ENCODE measurements at places on chromosomes 5 and 9. TPM values are rescaled to one million over a fixed set of nuclear protein-coding genes. Genes with fewer than 3 reads are reported as not detected.
A peak's percentile ranks its signal among the peaks of the same experiment; 100 is the strongest.

DNA sequence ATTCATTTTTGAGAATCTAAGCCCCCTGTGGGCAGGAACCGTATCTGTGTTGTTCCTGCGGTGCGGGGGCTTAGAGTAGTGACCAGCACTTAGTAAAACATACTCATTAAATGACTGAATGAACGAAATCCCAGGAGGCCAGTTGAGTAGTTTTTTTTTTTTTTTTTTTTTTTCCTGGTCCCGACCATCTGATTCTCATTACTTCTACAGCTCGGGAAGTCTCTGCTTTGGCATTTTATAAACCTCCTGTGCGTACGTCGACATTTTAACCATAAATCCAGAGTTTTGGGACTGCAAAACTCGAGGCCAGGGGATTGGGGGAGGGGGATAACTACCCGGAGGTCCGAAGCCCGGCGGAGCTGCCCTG lies 31.5 kb upstream of the SPRY4 start:
- H3K4me3 ChIP-seq: peak overlapping the region; percentile 42
- no peaks in the 10 kb centered on the region for H3K36me3 ChIP-seq
- no peaks in the 10 kb centered on the region for H3K27me3 ChIP-seq
- peaks cover 13% of the 10 kb centered on the region for H3K4me1 ChIP-seq
- peak overlapping the region; percentile 98 for H3K27ac ChIP-seq

DNA sequence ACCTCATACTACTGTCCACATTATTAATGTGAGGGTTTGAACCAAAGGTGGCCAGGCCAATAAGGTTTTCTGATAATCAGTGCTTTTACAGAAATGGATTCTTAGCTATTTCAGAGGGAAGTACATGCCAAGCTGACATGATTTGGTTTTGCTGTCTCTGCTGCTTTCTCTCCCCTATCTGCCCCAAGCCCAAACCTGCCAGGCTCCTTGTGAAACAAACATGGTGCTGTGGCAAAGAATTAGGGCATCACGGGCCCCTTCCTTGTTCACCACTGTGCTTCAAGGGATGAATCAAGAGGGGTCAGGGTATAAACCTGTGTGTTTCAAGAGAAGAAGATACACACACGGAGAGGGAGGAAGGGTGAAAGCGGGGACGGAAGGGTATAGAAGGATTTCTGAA lies 41.3 kb upstream of the SMU1 start:
- H3K4me3 ChIP-seq: no peak overlapping the region
- DNase-seq: no peak
- H3K27ac ChIP-seq: no peak overlapping the region
- no peaks in the 10 kb centered on the region for H3K4me1 ChIP-seq
- H3K36me3 ChIP-seq: no peaks in the 10 kb centered on the region

DNA sequence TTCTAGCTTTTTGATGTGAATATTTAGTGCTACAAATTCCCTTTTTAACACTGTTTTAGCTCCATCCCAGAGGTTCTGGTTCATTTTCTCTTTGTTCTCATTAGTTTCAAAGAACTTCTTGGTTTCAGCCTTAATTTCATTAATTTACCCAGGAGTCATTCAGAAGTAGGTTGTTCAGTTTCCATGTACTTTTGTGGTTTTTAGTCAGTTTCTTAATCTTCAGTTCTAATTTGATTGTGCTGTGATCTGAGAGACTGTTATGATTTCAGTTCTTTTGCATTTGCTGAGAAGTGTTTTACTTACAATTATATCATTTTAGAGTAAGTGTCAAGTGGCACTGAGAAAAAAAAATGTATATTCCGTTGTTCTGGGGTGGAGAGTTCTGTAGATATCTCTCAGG lies 240.1 kb upstream of the RASA1 start:
- H3K4me3 ChIP-seq: no peak overlapping the region
- no peak for DNase-seq
- no peaks in the 10 kb centered on the region for H3K4me1 ChIP-seq
- no peak overlapping the region for H3K27ac ChIP-seq
- no peaks in the 10 kb centered on the region for H3K36me3 ChIP-seq

DNA sequence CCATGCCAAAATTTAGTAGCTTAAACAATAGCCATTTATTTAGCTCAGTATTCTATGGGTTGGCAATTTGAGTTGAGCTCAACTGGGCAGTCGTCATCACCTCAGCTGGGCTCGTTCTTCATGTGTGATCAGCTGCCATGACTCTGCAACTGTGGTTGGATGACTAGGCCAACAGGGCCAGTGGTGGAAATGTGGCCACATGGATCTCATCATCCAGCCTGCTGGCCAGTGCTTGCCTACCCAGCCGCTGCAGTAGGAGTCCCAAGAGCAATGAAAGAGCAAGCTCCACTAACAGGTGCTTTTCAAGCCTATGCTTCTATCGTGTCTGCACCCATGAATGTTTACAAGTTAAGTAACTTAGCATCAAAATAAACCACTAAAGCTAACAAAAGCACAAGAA lies 158.0 kb downstream of the ATPSCKMT start:
- no peak overlapping the region for H3K4me3 ChIP-seq
- H3K36me3 ChIP-seq: no peaks in the 10 kb centered on the region
- H3K4me1 ChIP-seq: no peaks in the 10 kb centered on the region
- no peaks in the 10 kb centered on the region for H3K27me3 ChIP-seq

- no peaks in the 10 kb centered on the region for H3K27me3 ChIP-seq
- no peak for DNase-seq
- no peak overlapping the region for H3K27ac ChIP-seq
- no peak overlapping the region for H3K4me3 ChIP-seq
- H3K4me1 ChIP-seq: no peaks in the 10 kb centered on the region
Measured at GRCh38 chr9:9730174-9730573, 882.6 kb downstream of the PTPRD start.

GRCh38 chr5:135242021-135242865 lies 156.8 kb downstream of the MACROH2A1 start:
- DNase-seq: no peak
- no peaks in the 10 kb centered on the region for H3K36me3 ChIP-seq
- H3K27ac ChIP-seq: peak overlapping the region; percentile 2
- H3K4me3 ChIP-seq: no peak overlapping the region

- H3K4me1 ChIP-seq: peaks cover 20% of the 10 kb centered on the region
- H3K36me3 ChIP-seq: no peaks in the 10 kb centered on the region
- no peaks in the 10 kb centered on the region for H3K27me3 ChIP-seq
- H3K4me3 ChIP-seq: no peak overlapping the region
Measured at GRCh38 chr5:103526164-103526915, 36.2 kb downstream of the NUDT12 start.

- H3K4me3 ChIP-seq: no peak overlapping the region
- H3K27me3 ChIP-seq: no peaks in the 10 kb centered on the region
- DNase-seq: peak; percentile 30
- peaks cover 20% of the 10 kb centered on the region for H3K4me1 ChIP-seq
- no peaks in the 10 kb centered on the region for H3K36me3 ChIP-seq
- H3K27ac ChIP-seq: peak overlapping the region; percentile 82
Measured at GRCh38 chr5:142403583-142403982, 78.8 kb upstream of the SPRY4 start.

DNA sequence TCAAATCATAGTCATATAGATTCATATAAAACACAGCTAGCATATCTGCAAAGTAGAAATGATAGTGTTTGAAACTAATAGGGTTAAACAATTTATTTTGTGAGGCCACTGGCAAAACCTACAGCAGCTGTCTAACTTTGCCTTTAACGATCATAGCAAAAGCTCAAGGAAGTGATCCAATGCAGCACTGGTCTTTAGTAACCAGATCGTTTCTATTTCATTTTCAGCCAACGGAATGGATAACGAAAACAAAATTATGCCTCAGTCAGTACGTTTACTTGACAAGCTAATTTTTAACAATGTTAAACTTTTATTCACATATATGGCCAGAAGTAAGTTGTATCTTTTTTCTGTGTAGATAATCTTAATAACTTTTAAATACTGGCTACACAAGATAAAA lies 17.7 kb downstream of the MLLT3 start:
- peaks cover 47% of the 10 kb centered on the region for H3K4me1 ChIP-seq
- H3K27ac ChIP-seq: peak overlapping the region; percentile 36
- DNase-seq: no peak
- no peaks in the 10 kb centered on the region for H3K27me3 ChIP-seq
- H3K4me3 ChIP-seq: peak overlapping the region; percentile 10

DNA sequence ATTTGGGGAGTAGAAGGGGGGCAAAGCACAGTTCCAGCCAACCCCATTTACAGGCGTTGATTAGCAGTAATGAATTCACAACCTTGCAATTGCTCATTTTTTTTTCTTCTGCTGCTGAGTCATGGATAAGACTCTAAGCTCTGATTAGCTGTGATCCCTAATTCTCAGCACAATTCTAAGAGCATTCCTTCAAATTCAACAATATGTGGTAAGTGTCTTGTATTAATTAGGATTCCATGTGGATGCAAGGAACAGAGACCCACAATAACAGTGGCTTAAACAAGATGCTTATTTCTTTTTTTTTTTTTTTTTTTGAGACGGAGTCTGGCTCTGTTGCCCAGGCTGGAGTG lies 133.4 kb downstream of the PALM2AKAP2 start:
- no peak for DNase-seq
- peaks cover 11% of the 10 kb centered on the region for H3K4me1 ChIP-seq
- H3K36me3 ChIP-seq: no peaks in the 10 kb centered on the region
- no peak overlapping the region for H3K4me3 ChIP-seq
- no peak overlapping the region for H3K27ac ChIP-seq
- no peaks in the 10 kb centered on the region for H3K27me3 ChIP-seq

- no peak for DNase-seq
- no peak overlapping the region for H3K27ac ChIP-seq
- H3K36me3 ChIP-seq: no peaks in the 10 kb centered on the region
- H3K4me1 ChIP-seq: no peaks in the 10 kb centered on the region
Measured at GRCh38 chr5:31703757-31704156, 64.8 kb downstream of the PDZD2 start.

DNA sequence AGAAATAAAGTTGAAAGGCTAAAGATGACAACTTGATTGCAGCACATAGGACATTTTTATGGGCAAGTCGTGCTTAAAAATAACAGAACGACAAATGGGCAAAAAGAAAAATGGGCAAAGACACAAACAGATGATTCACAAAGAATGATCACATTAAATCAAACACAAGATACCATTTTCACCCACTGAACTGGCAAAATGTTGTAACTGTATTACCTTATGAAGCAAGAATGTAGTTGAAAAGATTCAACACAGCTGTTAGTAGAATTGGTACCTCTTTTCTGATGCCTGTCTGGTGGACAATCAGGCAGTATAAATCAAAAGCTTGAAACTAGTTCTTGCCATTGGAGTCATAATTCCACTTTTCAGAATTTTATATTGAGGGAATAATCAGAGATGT lies 81.0 kb upstream of the PALM2AKAP2 start:
- no peaks in the 10 kb centered on the region for H3K27me3 ChIP-seq
- DNase-seq: no peak

DNA sequence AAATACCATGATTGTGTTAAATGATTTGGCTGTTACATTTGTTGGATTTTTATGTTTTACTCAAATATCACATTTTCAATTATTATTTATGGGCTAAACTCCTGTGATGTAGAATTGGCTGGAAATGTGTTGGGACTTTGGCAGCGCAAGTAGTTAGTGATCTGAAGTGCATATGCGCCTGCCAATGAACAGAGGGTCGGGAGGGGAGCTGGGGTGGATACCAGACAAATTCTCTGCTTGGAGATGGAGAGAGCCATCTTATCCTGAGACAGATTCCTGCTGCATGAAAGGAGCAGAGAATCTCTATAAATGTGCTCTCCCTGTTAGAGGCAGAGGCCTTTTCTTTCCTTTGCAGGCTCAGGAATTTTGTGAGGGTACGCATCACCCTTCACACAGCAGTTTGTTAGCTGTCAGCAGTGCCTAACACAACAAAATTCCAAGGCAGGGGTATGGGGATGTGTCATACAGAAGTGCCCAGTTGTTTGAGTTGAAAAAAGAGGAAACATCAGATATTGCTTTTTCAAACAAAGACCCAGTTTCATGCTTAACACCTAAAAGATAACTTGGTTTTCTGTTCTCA lies 489.1 kb downstream of the CSNK1G3 start:
- H3K4me1 ChIP-seq: peaks cover 39% of the 10 kb centered on the region
- no peak overlapping the region for H3K27ac ChIP-seq
- no peaks in the 10 kb centered on the region for H3K36me3 ChIP-seq
- no peak overlapping the region for H3K4me3 ChIP-seq

DNA sequence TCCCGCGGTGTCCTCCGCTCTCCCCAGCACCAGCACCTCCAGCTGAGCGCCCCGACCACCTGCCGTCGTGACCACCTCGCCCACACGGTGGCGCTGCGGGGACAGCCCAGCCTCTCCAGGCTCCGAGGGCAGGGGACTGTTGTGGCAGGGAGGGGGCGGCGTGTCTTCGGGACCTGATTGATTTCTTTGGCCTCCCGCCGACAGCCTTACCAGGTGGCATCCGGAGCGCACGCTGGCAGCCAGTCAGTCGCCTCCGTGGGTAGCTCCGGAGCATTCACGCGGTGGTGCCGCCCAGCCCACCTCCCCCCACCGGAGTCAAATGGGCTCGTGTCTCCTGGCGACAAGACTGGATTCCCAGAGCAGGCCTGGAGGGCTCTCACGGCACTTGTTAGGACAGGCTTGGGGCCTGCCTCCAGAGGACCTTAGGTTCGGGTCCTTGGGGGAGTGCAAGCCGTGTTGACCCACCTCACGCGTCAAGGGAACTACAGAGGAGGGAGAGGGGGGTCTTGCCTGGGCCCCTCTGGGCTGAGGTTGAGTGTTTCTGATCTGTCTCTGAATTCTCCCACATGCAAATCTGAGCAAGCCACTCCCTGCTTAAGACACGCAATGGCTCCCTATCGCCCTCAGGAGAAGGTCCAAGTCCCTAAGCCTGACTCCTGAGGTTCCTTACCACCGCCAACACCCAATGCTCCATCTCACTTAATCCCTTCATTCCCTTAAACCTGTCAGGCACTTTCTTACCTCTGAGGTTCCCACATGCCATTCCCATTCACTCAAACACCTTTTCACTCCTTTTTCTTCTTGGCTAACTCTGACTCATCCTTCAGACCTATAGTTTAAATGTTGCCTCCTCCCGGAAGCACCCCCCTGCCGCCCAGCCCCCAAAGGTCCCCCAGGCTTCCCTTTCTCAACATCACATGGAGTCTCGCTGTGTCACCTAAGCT lies 51.2 kb upstream of the GGTA1 start:
- DNase-seq: peak; percentile 89
- no peaks in the 10 kb centered on the region for H3K27me3 ChIP-seq
- no peak overlapping the region for H3K4me3 ChIP-seq
- H3K36me3 ChIP-seq: no peaks in the 10 kb centered on the region
- H3K4me1 ChIP-seq: peaks cover 8% of the 10 kb centered on the region

GRCh38 chr5:56817263-56818014 lies 2.1 kb downstream of the MAP3K1 start:
- no peaks in the 10 kb centered on the region for H3K27me3 ChIP-seq
- H3K4me1 ChIP-seq: peaks cover 6% of the 10 kb centered on the region
- no peaks in the 10 kb centered on the region for H3K36me3 ChIP-seq

DNA sequence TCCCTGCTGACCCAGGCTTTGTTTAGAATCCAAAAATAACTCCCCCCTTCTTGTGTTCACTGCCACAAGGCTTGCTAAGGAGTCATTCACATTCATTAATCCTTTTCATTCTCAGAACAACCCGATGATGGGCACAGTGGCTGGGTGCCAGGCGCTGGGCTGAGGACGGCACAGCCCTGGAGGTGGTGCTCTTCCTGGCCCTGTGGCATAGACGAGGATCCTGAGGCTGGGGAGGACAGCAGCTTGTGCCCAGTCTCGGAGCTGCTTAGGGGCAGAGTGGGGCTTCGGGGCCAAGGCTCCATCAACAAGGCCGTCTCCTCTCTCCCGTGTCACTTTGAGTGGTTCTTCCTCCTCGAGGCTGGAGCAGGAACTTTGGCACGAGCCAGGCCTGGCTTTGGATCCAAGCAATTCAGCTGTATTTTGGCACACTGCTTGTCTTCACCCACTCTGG lies 166.7 kb downstream of the TTLL11 start:
- no peak for DNase-seq
- no peaks in the 10 kb centered on the region for H3K27me3 ChIP-seq
- H3K27ac ChIP-seq: no peak overlapping the region
- H3K36me3 ChIP-seq: no peaks in the 10 kb centered on the region
- H3K4me1 ChIP-seq: no peaks in the 10 kb centered on the region

Gene ZNF879
- polyA plus RNA-seq: 2.2 TPM

Gene SPATA9
- polyA plus RNA-seq: 0.17 TPM

Gene CARD6
- polyA plus RNA-seq: 1.4 TPM

Gene MED22
- 23.4 TPM for polyA plus RNA-seq

Gene C9orf153
- polyA plus RNA-seq: not detected

Gene GGTA1
- polyA plus RNA-seq: 0.77 TPM

Measured in hepatocyte (in vitro differentiated cells).